Fibroblast of skin of right biceps (primary cell): ENCODE measurements at places on chromosomes 7 and 10.

- no peak for DNase-seq
These were observed 188.7 kb upstream of the MBL2 start for GRCh38 chr10:52961323-52961722.

- DNase-seq: peak; percentile 51
These were observed 67.9 kb upstream of the COL13A1 start for GRCh38 chr10:69733791-69734261.

DNA sequence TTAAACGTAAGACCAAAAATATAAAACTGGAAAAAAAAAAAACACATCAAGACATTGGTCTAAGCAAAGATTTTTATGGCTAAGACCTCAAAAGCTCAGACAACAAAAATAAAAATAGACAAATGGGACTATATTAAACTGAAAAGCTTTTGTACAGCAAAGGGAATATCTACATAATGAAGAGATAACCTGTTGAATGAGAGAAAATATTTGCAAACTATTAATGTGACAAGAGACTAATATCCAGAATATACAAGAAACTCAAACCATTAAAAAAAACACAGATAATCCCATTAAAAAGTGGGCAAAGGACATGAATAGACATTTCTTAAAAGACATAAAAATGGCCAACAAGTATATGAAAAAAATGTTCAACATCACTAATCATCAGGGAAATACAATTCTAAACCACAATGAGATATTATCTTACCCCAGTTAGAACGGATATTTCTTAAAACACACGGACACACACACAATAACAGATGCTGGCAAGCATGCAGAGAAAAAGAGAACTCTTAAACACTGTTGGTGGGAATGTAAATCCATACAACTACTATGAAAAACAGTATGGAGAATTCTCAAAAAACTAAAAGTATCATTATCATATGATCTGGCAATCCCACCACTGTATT is 28.8 kb downstream of the CNOT4 start:
- DNase-seq: no peak

DNA sequence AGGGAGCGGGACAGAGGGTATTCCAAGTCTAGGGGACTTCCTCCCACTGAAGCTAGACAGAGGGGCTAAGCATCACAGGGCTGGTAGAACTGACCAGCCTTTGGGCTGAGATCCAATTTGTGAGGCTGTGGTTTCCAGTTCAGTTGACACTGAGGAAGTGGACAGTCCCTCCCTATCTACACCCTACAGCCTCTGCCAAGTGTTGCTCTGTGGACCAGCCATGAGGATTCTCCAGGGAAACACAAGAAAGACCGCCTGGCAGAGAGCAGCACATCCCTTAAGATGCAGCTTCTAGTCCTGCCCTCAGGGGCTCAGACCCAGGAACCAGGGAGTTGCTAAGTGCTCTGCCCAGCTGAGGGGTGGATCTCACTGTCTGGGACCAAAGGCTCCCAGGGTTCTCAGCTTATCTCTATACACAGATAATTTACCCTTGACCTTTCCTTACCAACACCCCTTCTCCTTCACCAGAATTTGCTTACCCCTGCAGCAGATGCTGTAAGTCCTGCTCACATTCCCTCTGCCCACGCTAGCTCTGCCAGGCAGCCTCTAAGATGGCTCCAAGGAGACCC is 252.0 kb downstream of the SKIDA1 start:
- no peak for DNase-seq

GRCh38 chr10:59281861-59282260 is 80.5 kb downstream of the FAM13C start:
- DNase-seq: no peak

DNA sequence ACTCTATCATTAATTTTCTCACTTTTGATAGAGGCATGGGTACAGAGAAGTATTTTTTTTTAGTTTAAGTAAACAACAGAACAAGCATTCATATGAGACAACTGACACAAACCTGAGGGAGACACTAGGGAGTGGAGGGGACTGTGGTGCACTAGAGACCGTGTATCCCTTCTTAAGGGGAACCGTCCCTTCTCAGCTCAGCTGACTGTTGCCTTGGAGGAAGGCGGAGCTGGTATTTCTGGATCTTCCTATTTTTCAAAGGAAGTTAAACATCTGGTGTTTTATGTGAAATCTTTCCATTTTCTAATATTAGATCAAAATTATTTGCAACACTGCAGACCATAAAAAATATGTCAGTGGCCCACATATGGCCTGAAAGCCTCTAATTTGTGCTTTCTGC is 113.6 kb upstream of the MACROH2A2 start:
- no peak for DNase-seq

DNA sequence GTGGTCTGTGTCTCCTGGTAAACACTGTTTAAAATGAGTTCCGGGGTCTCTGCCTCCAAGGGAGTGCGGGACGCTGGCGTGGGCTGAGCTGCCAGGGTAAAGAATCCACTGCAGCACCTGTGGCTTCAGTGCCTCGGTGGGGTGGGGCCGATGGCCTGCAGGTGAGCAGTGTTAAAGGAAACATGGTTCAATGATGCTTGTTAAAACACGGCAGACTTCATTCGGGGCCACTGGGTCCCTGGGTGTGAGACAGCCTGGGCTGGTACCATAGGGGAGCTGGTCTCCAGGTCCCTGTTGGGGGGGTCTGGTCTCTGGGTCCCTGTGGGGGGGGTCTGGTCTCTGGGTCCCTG is 24.9 kb upstream of the KNDC1 start:
- DNase-seq: no peak

DNA sequence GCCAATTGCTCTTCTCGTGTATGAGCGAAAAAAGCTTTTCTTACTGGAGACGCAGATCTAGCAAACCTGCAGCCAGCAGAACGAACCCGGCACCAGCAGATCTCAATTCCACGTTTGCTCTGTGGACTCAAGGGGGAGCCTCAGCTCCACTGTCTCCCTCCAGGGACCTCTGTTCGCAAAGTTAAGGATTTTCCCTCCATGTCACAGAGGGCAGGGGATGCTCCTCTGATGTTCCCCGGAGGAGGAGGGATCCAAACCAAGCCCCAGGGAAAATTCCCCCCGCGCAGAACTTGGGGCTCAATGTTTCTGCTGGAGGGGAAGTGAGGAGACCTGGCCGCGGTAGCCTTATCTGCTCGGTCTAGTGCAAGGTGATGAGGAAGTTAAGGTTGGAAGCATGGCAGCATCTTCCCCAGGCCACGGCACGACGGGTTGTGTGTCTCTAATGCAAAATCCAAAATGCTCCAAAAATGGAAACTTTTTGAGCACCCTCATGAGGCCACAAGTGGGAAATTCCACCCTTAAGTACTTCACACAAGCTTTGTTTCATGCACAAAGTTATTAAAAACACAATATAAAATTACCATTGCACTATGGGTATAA is 9.0 kb downstream of the IQCE start:
- peak; percentile 37 for DNase-seq

DNA sequence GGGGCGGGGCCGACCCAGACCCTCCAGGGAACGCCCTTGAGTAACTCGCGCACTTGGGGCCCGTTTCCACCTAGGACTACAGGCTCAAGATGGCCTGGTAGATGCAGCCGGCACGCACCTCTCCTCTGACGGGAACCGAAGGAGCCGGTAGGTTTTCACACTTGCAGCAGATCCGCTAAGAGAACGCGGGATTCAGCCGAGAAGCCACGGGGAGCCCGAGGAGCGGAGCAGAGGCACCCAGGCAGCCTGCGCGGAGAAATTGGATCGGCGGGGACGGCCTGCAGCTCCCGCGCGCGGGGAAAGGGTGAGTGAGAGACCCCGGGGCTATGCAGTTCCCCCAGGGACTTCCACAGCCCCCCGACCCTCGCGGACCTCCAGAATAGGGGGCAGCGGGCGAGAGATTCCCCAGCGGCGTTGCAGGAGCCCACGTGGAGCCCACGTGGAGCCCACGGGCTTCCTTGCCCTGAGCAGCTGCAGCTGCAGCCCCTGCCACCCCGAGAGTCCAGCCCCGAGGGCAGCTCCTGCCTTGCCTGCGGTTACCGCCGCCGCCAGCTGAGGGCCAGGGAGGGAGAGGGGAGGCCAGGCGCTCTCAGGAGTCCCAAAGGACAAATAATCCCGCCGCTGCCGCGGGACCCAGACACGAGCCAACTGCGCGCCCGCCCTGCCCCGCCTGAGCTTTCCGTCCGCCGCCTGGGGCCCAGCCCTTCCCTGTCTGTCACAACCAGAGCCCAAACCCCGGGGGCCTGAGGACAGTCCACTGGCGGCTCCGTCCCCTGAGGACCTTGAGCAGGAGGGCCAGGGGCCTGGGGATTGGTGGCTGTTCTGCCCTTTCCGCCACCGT is 13.1 kb downstream of the IFT22 start:
- peak; percentile 59 for DNase-seq

GRCh38 chr7:129804890-129805719 is 147.7 kb downstream of the UBE2H start:
- DNase-seq: no peak

DNA sequence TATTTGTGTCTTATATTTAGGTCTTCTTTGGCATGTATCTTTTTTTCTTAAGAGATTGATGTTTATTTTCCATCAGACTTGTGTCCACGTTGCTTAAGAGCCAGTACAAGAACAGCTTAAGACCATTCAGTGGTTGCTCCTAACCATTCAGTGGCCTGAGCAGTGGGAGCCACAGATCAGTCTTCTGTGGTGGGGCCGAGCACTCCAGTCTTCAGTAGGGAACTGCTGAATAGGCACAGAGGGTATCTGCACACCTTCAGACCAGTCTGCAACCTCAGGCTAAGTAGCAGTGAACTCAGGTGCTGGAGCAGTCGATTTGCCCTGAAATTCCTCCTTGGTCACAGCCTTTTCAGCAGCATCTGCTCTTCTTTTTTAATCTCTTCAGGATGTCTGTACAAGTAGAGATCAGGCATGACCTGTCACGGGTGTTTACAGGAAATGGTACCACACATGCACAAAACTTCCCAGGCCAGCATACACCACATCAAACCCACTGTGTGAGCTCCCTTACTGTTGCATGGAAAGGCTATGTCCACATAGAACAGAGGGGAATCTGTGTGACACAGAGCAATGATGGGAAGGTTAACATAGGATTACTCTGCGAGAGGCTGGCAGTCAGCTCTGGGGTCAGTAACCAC is 51.5 kb downstream of the FAM107B start:
- DNase-seq: no peak

DNA sequence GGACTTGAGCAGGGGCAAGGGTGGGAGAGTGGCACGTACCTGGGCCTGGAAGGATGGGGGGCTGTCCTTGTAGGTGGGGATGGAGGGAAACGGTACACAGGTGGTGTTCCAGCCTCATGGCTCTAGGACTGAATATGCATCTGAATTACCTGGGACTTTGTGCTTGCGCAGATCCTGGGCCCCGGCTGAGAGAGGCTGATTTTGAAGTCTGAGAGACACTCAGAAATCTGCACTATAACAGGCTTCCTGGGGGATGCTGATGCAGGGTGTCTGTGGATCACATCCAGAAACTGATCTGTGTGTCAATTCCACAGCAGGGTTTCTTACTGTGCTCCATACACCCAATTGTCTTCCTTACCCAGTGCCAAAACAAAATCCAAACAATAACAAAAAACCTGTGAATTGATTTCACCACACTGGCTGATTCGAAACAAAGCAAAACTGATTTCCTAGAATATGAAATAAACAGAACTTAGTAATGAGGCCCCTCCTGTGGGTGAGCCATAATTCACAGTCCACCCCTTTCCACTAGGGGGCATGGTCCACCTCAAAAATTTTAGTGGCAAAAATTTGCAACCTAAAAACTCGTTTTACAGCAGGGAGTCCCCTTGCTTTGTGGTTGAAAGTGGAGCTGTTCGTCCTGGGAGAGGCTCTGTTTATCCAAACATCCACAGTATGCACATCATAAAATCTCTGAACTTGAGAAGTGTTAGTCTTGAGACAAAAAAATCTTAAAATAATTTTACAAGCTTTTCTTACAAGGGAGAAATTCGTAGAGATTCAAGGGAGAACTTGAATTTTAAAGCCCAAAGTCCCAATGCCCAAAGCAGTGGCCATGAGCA is 32.0 kb upstream of the PLEKHA1 start:
- DNase-seq: peak; percentile 48

DNA sequence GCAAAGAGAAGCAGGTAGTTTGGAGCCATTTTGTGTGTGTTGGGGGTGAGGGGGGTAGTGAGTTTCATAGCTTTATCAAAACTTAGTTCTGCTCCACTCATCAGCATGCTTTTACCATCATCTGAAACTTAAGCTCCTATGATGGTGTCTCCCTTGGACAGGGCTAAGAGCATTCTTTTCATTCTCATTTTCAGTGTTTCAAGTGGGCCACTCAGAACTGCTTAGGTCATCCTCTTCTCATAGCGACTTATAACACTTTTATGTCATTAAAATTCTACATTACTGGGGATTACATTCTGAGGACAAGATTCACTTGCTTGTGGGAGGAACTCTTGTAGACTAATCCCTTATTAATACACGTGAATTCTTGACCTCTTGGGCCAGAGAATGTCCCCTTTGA is 649.4 kb downstream of the SUGCT start:
- no peak for DNase-seq

DNA sequence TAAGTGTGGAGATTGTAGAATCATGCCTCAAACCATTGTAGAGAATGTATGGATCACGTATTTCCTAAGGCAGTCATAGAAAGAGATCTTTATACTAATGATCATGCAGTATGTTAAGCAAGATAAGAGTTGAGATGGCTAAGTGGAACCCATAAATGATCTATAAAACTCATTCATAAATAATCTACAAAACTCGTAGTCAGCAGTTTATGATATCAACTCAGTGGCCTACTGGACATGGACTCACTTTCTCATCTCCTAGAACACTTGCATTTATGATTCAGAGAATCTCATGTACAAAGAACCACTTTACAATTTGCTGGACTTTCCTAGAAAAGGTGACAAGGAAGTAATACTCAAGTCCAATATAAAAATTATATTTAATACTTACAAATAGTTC is 339.6 kb downstream of the PCLO start:
- DNase-seq: no peak

DNA sequence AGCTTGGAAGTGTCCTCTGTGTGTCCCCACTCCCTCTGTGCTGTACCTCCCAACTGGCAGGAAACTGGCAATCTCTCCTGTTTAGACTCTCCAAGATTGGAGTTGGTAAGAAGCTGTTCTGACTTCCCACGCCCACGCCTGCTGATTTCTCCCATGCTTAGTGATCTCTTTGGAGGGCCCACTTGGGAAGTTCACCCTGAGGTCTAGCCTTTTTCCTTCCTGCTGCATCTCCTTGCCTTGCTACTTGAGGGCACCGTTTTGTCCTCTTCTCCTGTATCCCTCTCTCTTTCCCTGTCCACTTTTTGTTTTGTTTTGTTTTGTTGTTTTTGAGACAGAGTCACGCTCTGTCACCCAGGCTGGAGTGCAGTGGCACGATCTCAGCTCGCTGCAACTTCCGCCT is 35.4 kb downstream of the ZAN start:
- DNase-seq: no peak

GRCh38 chr7:53917637-53918036 is 624.5 kb upstream of the VSTM2A start:
- no peak for DNase-seq

GRCh38 chr10:126321440-126321839 is 66.8 kb downstream of the ADAM12 start:
- DNase-seq: no peak

- DNase-seq: no peak
These were observed 98.1 kb downstream of the MBL2 start for GRCh38 chr10:52674474-52674873.

- no peak for DNase-seq
These were observed 246.1 kb downstream of the LRMDA start for GRCh38 chr10:75677541-75677940.
